ENCODE measurements at places on chromosomes 12 and 14. TPM values are rescaled to one million over a fixed set of nuclear protein-coding genes. Genes with fewer than 3 reads are reported as not detected.

SPX gene
- not detected for total RNA-seq

TEX22 gene
- total RNA-seq: not detected

RTN1 gene
- total RNA-seq: 7.9 TPM

OVCH1 gene
- total RNA-seq: not detected

SIX1 gene
- total RNA-seq: 1.4 TPM

FGF6 gene
- total RNA-seq: not detected

ANKS1B gene
- total RNA-seq: 0.55 TPM

OR6C2 gene
- total RNA-seq: not detected

ACSM4 gene
- total RNA-seq: not detected

RPL10L gene
- total RNA-seq: not detected

MGP gene
- 0.09 TPM for total RNA-seq

RNF212B gene
- not detected for total RNA-seq

GZMB gene
- total RNA-seq: not detected

TPH2 gene
- not detected for total RNA-seq

SYT1 gene
- 7.5 TPM for total RNA-seq

SERPINA5 gene
- not detected for total RNA-seq
